ENCODE measurements at places on chromosomes 12 and 14.
A peak's percentile ranks its signal among the peaks of the same experiment; 100 is the strongest.

DNA sequence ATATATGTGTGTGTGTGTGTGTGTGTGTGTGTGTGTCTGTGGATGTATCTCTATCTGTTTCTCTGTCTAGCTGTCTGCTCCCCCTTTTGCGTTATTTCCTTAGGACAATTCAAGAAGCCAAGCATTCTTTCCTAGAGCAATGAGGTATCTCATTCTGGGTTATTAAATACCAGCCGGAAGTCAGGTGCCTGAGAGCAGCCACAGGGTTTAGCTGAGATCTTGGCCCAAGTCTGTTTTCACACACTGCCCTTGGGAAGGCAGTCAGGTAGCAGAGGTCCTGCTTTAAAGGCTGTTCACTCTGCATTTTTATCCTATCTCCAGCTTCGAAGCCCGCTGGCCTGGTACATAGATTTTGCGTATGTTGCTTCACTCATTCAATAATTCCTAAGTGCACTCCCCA, 76.8 kb downstream of the TSPAN9 start:
- DNase-seq = no peak

DNA sequence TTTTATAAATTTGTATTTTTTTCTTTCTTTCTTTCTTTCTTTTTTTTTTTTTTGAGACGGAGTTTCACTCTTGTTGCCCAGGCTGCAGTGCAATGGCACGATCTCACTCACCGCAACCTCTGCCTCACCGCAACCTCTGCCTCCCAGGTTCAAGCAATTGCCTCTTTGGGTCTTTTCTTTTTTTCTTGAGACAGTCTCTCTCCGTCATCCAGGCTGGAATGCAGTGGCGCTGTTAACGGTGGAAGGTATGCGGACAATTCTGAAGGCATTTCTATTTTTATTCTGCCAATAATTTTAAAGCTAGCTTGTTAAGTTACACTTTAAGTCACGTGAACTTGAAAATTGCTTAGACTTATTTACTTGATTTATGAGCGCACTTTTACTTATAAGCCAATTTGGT, 8.8 kb upstream of the PHC1 start:
- no peak for DNase-seq

- DNase-seq = peak; percentile 38
These were observed 1.3 kb upstream of the DYRK2 start for GRCh38 chr12:67647181-67647798.

DNA sequence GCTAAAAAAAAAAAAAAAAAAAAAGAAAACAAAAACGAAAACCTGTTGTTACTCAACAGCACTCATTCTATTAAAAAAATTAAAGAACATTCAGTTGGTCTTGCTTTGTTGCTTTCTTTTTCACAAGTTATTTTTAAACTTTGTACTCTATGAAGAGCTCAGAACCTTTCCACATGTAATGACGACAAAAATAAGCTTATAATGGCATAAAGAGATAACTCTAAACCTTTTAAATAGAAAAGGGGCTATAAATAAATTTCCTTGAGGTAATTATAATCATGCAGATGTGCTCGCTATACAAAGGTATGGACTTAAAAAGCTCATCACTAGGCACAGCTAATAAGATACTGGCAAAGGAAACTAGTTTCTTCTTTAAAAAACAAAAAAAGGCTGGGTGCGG, 13.4 kb downstream of the NR2C1 start:
- no peak for DNase-seq

DNA sequence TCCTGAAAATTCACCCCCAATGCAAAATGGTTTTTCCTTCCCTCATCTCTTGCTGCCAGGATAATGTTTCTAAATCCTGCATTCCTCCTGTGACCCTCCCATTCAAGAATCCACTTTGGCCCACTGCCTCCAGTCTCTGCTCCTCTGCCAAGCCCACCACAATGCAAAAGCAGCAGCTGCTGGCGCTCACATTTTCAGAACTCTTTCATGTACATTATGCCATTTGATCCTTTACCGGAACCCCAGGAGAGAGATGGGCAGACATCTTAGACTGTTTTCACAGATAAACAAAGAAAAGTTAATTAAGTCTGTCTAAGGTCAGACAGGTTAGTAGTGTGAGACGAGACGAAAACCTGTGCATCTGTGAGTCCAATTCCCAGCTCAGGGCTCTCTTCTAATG, 12.9 kb downstream of the LRIG3 start:
- no peak for DNase-seq

DNA sequence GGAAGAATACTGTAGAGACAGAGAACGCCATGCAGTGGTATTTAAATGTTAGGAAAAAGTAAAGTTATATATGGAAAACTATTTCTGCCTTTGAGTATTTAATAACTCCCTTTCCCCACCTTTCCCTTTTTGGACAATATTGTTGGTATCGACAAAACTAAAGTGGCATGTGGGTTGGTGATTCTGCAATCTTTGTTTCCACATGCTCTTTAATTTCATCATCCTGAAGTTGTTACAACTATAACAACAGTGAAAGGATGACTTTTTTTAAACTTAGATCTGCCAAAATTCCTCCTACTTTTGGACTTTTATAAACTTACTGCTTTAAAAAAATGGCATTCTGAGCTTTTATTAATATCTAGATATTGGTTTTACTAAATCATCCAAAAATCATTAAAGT, 25.3 kb downstream of the TTC8 start:
- DNase-seq = no peak

GRCh38 chr14:56241461-56241860, 123.2 kb downstream of the PELI2 start:
- no peak for DNase-seq

DNA sequence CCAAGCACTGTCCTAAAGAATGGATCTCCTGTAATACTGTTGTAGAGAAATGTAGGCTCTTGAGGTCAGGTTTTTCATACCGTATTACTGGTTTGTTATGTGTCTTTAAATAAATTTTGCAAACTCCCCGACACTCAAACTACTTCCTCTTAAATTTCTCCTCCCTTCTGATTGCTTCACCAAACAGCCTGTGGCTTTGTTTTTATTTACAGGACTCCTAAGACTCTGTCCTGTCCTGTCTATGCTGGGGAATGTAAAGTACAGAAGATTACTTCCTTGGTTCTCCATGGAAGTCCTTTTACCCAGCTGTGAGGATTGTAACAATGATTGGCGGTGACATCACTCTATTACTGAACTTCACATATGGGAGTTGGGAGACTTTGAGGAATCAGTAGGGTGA, 873.5 kb downstream of the DIO2 start:
- DNase-seq = no peak

GRCh38 chr12:106919910-106920544, 35.7 kb upstream of the TMEM263 start:
- DNase-seq = no peak

DNA sequence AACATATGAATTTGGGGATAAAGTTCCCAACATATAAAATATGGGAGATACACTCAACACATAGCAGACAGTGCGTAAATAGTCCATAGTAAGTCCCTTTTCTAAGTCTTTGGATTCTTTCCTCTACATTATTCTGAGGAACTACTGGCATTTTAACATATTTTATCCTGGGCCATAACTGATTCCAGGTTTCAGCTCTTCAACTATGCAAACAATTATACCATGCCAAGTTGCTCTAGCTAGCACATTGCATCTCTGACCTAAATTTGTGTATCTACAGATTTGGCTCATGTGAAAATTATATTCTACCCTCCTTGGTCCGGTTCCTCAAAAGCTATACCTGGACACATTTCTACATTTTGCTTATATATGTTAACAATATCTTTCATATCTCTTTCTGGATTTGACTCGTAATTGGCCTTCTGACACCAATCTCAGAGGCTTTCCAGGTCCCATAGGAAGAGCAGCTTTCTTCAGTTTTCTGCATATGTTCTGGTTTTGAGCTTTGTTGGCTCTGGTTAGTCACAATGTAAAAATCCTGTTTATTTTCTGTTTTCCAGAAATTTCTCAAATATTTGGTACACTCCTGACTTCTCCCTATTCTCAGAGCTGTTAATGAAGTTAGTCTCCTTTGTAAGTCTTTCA, 305.4 kb downstream of the BMP4 start:
- DNase-seq = no peak

- no peak for DNase-seq
These were observed 54.6 kb downstream of the NUAK1 start for GRCh38 chr12:106084014-106084671.

- DNase-seq = no peak
These were observed 32.9 kb downstream of the LGR5 start for GRCh38 chr12:71472441-71472911.

DNA sequence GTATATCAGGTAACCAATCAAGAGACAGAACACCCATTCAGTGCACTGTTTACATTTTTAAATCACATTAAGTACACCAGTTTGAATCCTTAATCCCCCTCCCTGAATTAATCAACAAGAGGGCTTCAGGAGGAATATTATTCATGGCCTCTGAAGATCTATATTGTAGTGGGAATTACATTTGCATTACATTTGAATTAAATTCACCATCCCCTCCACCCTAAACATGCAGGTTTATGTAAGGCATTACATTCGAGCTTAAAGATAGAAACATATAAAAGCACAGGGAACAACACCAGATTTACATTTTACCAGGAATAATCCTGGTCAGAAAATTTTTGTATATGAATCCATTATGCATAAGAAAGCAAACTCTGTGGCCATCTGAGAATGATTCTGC, 197.8 kb upstream of the KITLG start:
- no peak for DNase-seq

DNA sequence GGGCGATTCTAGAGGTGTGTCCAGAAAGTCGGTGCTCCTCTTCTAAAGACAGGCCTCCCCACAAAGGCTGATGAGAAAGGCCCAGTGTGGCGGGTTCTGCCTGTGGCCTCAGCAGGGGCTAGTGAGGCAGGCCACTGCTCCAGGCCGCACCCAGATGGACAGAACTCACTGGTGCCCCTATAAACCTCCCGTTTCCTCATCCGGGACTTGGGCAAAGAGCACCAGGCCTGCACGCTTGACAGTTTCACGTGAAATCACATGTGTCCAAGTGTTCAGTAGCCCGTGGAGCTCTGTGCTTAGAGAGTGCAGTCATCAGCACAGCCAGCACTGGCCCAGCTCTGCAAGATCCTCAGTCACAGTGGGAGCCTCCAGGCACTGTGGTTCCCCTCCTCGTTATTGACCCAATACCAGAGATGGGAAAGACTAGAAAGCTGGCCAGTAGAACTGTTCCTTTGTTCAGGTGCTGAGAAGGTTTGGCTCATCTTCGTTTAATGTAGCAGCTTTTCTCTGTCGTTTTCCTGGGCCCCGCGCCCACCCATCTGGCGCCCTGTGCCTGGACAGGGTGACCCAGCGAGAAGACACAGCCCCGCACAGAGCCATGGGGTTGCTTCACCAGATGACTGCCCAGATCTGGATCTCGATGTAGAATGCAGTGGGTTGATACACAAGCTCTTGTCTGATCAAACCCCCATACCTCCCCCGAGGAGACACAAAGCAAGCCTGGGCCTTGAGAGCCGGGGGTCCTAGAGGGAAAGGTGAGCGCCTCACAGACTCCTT, 26.3 kb downstream of the IL31 start:
- DNase-seq = no peak

- no peak for DNase-seq
These were observed 168.1 kb downstream of the BCAT1 start for GRCh38 chr12:24780697-24781368.

- DNase-seq = no peak
These were observed 71.4 kb downstream of the BMP4 start for GRCh38 chr14:53885136-53885640.

GRCh38 chr14:28542040-28542439, 224.5 kb upstream of the FOXG1 start:
- no peak for DNase-seq

GRCh38 chr12:124556896-124557501, 10.4 kb downstream of the NCOR2 start:
- DNase-seq = no peak

- DNase-seq = no peak
These were observed 6.4 kb downstream of the DICER1 start for GRCh38 chr14:95150910-95151309.

DNA sequence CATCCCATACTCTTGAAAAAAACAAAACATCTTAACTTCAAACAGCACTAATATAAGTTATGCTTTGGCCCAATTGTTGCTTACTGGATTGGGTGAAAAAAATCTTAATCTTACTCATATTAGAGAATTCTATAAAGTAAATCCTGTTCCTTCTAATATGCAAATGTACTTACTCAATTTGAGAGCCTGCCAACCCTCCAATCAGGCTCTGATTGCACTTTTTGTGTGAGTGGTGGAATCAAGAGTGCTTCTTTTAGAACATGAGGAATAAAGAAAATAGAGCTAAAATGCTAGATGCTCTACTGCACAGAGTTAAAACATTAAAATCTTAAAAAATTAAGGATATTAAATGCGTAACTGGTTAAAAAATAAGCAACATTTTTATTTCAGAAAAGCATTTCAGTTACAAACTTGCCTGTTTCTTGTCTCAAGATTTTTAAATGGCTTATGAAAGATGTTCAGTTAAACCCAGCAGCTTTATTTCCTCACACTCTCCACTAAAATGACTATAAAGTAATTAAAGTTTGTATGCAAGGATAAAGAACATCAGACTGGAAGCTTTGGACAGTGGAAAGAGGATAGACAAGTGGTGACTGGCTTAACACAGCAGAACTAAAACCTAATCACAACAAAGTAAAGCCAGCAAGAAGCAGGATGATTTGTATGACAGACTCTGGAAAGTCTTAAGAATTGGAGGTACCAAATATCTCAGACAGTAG, 177.5 kb downstream of the SLC2A13 start:
- no peak for DNase-seq

- DNase-seq = no peak
These were observed 461.5 kb downstream of the RMST start for GRCh38 chr12:97924122-97924521.

DNA sequence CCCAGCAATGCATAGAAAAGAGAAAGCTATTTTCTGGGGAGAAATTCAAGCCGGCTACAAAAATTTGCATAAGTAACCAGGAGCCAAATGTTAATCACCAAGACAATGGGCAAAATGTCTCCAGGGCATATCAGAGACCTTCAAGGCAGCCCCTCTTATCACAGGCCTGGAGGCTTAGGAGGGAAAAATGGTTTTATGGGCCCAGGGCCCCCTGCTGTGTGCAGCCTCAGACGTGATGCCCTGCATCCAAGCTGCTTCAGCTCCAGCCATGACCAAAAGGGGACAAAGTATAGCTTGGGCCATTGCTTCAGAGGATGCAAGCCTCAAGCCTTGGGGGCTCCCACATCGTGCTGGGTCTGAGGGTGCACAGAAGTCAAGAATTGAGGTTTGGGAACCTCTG, 15.8 kb downstream of the TMEM233 start:
- no peak for DNase-seq

DNA sequence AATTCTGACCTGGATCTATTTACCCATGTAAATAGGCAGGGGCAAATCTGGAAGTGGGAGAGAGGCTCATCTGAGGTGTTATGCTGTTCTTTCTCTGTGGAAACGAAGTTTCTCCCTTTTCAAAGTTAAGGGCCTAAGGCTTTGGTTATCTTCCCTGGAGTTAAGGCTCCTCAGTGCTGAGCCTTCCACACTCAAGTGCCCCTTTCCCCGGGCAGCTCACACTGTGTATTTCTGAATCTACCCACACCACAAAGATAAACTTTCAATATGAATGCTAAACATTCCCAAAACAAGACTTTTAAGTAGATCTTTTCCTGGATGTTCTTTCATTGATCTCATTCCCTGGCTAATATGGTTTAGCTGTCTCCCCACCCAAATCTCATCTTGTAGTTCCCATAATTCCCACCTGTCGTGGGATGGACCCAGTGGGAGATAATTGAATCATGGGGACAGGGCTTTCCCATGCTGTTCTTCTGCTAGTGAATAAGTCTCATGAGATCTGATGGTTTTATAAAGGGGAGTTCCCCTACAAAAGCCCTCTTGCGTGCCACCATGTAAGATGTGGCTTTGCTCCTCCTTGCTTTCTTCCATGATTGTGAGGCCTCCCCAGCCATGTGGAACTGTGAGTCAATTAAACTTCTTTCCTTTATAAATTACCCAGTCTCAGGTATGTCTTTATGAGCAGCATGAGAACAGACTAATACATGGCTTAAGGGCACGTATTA, 251.1 kb downstream of the NAV3 start:
- DNase-seq = no peak
